Kidney (tissue), 22 donors: ENCODE measurements at places on chromosomes 3 and 15. TPM values are rescaled to one million over a fixed set of nuclear protein-coding genes. Genes with fewer than 3 reads are reported as not detected.

ZNF860 gene
- total RNA-seq, result 5.9 TPM

DNA sequence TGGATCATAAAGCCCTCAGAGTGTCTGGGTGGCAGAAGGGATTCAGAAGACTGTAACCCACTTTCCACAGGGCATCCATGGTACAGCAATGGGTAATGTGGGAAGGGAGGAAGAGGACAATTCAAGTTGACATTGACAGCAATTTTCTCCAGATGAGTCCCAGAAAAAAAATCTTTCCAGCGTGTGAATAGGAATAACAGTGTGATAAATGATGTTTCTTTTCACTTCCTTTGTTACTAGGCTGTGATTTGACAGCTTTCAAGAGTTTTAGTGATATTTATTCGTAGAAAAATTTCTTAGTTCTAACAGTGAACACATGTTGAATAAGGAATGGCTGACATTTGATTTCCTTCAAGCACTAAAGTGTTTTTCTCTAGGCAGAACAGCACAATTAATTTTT is 186.4 kb downstream of the CADPS start:
- no peaks in the 10 kb centered on the region for H3K27me3 ChIP-seq
- H3K4me1 ChIP-seq, result no peaks in the 10 kb centered on the region
- DNase-seq, result no peak
- H3K36me3 ChIP-seq, result no peaks in the 10 kb centered on the region
- H3K4me3 ChIP-seq, result no peak overlapping the region
- H3K27ac ChIP-seq, result no peak overlapping the region

PFKFB4 gene
- total RNA-seq, result 4.6 TPM

DNA sequence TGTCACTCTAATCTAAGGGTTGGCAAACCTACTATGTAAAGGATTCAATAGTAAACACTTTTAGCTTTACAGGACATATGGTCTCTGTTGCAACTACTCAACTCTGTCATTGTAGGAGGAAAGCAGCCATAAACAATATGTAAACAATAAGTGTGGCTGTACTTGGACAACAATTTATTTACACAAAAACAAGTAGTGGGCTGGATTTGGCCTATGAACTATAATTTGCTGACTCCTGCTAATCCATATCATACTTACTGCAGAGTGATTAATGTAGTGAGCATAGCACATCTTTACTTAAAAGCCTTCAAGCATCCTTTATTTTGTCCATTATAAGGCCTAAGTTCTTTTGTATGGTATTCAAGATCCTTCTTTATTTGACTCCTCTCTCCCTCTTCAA is 441.9 kb downstream of the ZIC1 start:
- H3K4me3 ChIP-seq, result no peak overlapping the region
- no peak for DNase-seq
- no peaks in the 10 kb centered on the region for H3K4me1 ChIP-seq
- H3K36me3 ChIP-seq, result no peaks in the 10 kb centered on the region
- H3K27ac ChIP-seq, result no peak overlapping the region

TOPAZ1 gene
- not detected for total RNA-seq

GRCh38 chr15:63595065-63595464 is 2.1 kb upstream of the FBXL22 start:
- H3K4me3 ChIP-seq, result no peak overlapping the region
- DNase-seq, result no peak
- H3K4me1 ChIP-seq, result peaks cover 4% of the 10 kb centered on the region
- H3K36me3 ChIP-seq, result peaks cover 2% of the 10 kb centered on the region
